ENCODE measurements at places on chromosomes 11 and 22. TPM values are rescaled to one million over a fixed set of nuclear protein-coding genes. Genes with fewer than 3 reads are reported as not detected.

OR8A1 gene
- not detected for total RNA-seq

ROM1 gene
- 8.5 TPM for total RNA-seq

KBTBD3 gene
- total RNA-seq, result 13.6 TPM

NCAM1 gene
- total RNA-seq, result 17.9 TPM

DNA sequence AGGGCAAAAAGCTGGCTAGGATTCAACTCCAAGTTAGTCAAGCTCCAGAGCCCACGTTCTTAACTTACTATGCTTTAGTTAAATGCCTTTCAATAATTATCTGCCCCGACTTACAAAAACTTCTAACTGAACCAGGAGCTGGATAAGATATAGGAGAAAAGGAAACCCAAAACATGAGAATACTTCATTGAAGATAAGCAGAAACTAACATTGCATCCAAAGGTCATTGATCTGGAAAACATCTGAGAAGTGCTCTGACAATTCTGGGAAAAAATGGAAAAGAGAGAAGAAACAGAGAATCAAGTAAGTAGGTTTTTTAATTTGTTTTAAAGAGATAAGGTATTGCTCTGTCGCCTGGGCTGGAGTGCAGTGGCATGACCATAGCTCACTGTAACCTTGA, 27.2 kb downstream of the ACAT1 start:
- no peak for DNase-seq
- peaks cover 11% of the 10 kb centered on the region for H3K36me3 ChIP-seq
- H3K4me1 ChIP-seq, result no peaks in the 10 kb centered on the region

GRCh38 chr22:27804470-27805297, 3.1 kb upstream of the MN1 start:
- no peaks in the 10 kb centered on the region for H3K36me3 ChIP-seq
- DNase-seq, result no peak
- no peak overlapping the region for H3K4me3 ChIP-seq

CHRNA10 gene
- total RNA-seq, result 0.48 TPM

DNA sequence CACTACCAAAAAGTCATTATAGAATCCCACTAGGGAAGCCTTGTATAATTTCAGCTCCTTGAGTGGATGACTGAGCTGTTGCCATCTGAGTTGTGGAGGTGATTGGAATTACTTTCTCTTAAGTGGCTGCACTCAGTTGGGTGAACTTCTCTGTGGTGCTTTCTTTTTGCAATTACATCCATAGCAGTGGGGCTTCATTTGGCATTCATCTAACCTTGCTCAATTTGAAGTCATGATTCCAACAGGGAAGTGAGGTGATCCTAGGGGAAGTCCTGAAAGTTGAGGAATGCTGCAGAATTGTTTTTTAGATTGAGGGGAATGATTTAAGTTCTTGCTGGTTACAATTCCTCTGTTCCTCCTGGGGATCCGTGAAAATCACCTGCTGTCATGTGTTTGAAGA, 39.6 kb downstream of the ARHGAP42 start:
- no peak overlapping the region for H3K27ac ChIP-seq
- no peak overlapping the region for H3K4me3 ChIP-seq
- DNase-seq, result no peak
- no peaks in the 10 kb centered on the region for H3K36me3 ChIP-seq
- H3K4me1 ChIP-seq, result no peaks in the 10 kb centered on the region

DNA sequence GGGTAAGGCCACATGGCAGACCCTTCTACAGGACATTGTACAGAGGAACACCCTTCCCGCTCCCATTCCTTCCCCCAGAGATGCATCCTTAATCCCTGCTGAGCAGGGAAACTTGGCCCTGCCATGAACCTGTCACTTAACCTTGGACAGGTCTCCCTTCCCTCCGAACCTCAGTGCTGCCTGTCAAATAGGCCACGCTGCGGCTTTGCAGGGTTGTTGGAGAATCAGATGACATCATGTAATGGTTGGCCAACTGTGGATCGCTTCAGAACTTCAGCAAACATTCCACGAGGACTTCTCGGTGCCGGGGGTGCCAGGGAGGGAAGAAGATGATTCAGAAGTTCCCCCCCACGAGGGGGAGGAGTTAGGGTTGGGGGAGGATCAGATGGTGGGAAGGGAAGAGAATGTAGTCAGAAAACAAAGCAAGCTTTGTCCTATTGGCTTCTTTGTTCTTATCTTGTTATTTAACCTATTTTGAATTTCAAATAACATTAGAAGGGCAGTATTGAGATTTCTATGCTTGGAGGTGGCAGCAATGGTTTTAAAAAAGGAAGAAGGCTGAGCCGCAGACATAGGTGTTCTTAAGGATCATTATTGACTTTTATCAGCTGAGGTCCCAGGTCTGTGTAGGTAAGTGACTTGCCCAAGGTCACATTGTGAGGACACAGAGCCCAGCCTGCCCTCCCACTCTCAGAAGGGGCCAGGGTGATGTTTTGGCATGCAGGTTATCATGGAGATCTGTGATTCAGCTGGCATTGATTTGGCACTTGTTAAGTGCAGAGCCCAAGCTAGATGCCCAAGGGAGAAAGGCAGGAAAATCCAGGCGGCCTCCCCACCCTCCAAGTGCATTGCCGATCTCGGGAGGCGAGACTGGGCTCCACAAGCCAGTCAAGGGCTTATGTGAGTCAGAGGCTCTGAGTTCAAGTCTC, 3.1 kb downstream of the CDC42EP1 start:
- peak; percentile 90 for DNase-seq
- H3K27me3 ChIP-seq, result no peaks in the 10 kb centered on the region
- H3K36me3 ChIP-seq, result no peaks in the 10 kb centered on the region
- H3K27ac ChIP-seq, result peak overlapping the region; percentile 97
- H3K4me3 ChIP-seq, result peak overlapping the region; percentile 11
- H3K4me1 ChIP-seq, result peaks cover 40% of the 10 kb centered on the region

BTBD18 gene
- not detected for total RNA-seq

TBX1 gene
- total RNA-seq, result 9.2 TPM

GRCh38 chr11:19546325-19546724, 166.3 kb upstream of the NAV2 start:
- H3K36me3 ChIP-seq, result no peaks in the 10 kb centered on the region
- no peak overlapping the region for H3K27ac ChIP-seq
- H3K4me3 ChIP-seq, result no peak overlapping the region
- H3K4me1 ChIP-seq, result no peaks in the 10 kb centered on the region
- H3K27me3 ChIP-seq, result peaks cover 10% of the 10 kb centered on the region

DNA sequence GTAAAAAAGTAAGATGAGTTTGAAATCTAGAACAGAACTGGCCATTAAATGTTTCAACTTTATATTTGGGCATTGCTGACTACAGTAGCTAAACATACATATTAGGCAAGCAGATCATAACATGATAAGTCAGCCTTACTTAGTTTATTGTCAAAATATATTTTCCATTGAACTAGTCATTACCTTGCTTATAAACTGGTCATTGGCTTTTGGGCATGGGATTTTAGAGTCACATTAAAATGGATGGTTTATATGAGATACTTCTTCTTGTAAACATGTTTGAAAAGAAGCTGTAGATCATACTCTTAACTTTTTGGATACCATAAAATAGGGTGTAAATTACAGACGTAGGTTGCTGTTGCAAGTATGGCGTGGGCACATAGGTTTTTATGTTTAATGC, 2.7 kb downstream of the HIPK3 start:
- no peaks in the 10 kb centered on the region for H3K27me3 ChIP-seq
- no peaks in the 10 kb centered on the region for H3K4me1 ChIP-seq
- H3K36me3 ChIP-seq, result no peaks in the 10 kb centered on the region
- peak overlapping the region; percentile 94 for H3K4me3 ChIP-seq

GRCh38 chr11:35100013-35100383, 39.0 kb upstream of the CD44 start:
- H3K27me3 ChIP-seq, result no peaks in the 10 kb centered on the region
- peak; percentile 25 for DNase-seq
- no peak overlapping the region for H3K4me3 ChIP-seq
- H3K4me1 ChIP-seq, result no peaks in the 10 kb centered on the region

DNA sequence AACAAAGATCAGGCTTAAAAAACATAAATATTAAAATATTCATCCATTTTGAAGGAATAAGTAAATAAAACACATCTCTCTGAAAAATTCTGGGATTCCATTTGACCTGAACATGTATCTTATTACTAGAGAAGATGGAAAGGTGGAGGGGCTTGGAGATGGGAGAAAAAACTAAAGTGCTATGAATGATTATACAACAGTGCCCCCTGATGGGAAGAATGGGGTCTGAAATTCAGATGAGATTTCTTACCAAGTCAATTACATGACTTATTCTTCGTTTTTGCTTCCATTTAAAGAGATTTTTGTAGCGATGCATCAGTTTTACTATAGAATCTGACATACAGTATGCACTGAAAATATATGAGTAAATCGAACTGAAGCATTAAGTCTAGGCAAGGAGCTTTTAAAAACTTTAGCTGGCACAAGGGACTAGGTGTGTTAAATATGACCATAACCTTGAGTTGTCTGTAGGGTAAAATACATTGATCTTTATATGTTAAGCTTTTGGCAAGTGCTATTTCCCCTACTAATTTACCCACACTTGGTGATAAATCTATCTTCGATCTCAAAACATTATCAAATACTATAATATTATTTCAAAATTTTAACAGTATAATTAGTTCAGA, 718.8 kb downstream of the CNTN5 start:
- DNase-seq, result no peak
- H3K36me3 ChIP-seq, result no peaks in the 10 kb centered on the region
- H3K27me3 ChIP-seq, result no peaks in the 10 kb centered on the region
- H3K4me3 ChIP-seq, result no peak overlapping the region
- H3K4me1 ChIP-seq, result no peaks in the 10 kb centered on the region

ARAP1 gene
- 85.9 TPM for total RNA-seq

DNA sequence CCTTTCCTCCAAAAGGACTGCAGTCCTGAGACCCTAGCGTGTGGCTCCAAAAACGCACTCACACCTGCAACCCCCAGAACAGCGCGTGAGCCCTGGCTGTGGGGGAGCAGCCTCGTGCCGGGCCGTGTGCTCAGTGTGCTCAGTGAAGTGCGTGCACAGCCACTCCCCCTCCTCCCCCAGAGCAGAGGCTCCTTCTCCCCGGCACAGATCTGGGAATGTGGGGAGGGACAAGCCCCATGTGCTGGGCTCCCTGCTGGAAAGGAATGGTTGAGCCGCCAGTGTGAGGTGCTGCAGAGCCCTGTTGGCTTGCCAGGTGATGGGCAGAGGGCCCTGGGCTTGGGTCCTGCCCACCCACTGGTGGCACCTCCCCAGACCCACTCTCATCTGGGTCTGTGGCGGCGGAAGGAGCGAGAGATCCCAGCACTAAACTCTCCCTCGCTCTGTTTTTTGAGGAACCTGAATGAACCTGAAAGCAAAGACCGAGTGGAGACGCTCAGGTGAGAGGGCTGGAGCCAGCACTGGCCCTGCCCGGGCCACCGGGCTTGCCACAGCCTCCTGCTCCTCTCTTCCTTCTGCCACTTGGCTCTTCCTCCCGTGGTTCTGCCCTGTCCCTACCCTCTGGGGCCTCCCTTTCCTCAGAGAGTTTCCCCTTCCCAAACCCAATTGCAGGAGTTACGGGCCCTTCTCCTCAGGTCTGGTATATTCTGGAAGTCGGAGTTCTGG, 9.0 kb downstream of the RCOR2 start:
- H3K27ac ChIP-seq, result no peak overlapping the region
- peaks cover 20% of the 10 kb centered on the region for H3K36me3 ChIP-seq
- no peaks in the 10 kb centered on the region for H3K4me1 ChIP-seq
- no peaks in the 10 kb centered on the region for H3K27me3 ChIP-seq
- H3K4me3 ChIP-seq, result no peak overlapping the region
- DNase-seq, result no peak

DNA sequence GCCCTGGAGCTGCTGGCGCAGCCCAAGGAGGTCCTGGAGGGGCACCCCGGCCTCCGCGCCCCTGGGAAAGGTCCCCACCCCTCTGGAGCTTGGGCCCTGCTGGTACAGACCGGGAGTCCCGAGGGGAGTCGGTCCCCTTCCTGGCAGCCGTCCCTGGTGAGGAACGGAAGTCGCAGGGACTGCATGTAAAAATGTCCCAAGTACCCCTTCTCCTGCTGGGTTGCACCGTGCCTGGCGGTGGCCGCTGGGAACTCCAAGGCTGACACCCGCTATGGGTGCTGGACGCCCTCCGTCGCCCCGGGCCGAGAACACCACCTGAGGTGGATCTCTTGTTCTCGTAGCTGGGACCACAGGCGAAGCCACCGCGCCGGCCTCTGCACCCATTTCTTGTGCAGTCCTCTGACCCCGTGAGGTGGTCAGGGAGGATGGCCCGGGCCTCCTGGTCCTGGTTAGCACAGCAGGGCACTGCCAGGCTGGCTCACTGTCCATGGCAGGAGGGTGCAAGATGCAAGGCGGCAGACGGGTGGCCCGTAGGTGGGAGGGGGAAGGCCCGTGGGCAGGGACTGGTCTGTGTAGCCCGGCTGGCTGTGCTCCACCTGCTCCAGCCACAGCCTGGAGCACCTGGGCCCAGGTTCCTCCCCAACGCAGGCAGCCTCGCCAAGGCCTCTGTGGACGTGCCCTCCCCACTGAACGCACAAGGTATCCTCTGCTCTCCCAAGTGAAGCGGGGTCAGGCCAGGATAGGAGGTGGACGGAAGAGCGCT, 165.2 kb downstream of the IGLL1 start:
- H3K36me3 ChIP-seq, result no peaks in the 10 kb centered on the region
- H3K27ac ChIP-seq, result no peak overlapping the region
- H3K27me3 ChIP-seq, result no peaks in the 10 kb centered on the region
- no peak overlapping the region for H3K4me3 ChIP-seq

B3GAT1 gene
- total RNA-seq, result 2.9 TPM

NXPE2 gene
- total RNA-seq, result 0.80 TPM

- peak; percentile 25 for DNase-seq
- H3K4me1 ChIP-seq, result no peaks in the 10 kb centered on the region
- H3K27ac ChIP-seq, result no peak overlapping the region
- H3K4me3 ChIP-seq, result no peak overlapping the region
Measured at GRCh38 chr11:1640076-1640946, 10.7 kb downstream of the KRTAP5-5 start.

DEFB131B gene
- not detected for total RNA-seq

DNA sequence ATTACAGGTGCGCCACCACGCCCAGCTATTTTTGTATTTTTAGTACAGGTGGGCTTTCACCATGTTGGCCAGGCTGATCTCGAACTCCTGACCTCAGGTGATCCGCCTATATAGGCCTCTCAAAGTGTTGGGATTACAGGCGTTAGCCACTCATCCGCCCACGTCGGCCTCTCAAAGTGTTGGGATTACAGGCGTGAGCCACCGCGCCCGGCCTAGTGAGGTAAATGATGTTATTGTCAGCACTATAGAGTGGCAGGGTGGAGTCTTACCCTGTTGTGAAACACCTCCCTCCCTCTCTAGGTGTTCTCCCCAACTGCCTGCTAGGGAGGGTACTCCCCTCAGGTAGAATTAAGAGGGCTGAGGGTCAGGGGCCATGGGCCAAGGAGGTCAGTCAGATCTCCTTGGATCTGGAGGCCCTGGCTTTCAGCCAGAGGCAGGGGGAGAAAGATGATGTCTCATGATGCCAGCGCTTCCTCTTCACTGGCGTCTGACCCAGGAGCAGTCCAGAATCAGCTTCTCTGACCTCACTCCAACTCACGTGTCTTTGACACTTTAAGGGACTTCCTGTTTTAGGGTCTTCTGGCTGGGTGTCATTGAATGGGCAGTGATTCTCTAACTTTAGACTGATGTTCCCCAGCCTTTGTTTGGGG, 2.0 kb downstream of the GGA1 start:
- peak overlapping the region; percentile 45 for H3K27ac ChIP-seq
- H3K36me3 ChIP-seq, result no peaks in the 10 kb centered on the region
- no peaks in the 10 kb centered on the region for H3K27me3 ChIP-seq
- no peak for DNase-seq
- peak overlapping the region; percentile 19 for H3K4me3 ChIP-seq

GAL gene
- 5.7 TPM for total RNA-seq

ASPHD2 gene
- 0.64 TPM for total RNA-seq

Data from breast epithelium (tissue), 4 donors.